Esophagus muscularis mucosa (tissue), 4 donors: ENCODE measurements at places on chromosomes 16 and 17. TPM values are rescaled to one million over a fixed set of nuclear protein-coding genes. Genes with fewer than 3 reads are reported as not detected.

DNA sequence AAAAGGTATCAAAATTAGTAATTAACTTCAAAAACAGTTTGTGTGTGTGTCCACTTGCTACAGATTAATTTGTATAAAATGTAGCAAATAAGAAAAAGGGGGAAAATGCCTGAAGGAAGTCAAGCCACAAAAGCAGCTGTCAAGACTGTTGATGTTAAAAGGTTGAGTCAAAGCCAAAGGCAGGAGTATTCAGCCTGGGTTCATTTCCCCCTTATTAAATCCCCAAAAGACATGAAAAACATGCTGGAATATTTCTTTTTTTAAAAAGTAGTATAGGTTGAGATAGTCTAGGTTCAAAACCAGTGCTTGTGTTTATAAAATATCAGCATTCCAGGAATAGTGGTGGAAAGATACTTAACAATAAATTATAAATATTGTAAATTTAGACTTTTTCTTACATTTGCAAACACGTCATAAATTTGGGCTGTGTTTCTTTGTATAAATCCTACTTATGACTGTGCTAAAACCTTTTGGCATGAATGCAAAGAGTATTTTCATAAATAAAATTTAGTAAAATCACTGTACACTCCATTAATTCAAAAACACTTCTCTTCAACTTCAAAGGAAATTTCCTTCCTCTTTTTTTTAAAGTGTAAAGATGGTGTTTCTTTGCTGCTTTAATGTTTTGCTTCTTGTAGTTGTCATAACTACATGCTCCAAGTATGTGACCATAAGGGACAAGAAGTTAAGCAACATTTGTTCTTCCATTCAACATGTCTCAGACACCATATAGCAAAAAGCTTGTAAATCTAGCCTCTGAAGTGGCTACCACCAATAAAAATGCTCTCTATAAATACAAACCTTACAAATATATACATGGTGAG, 72.0 kb downstream of the SKAP1 start:
- DNase-seq, result no peak

TBC1D3L gene
- total RNA-seq, result 6.5 TPM

DNA sequence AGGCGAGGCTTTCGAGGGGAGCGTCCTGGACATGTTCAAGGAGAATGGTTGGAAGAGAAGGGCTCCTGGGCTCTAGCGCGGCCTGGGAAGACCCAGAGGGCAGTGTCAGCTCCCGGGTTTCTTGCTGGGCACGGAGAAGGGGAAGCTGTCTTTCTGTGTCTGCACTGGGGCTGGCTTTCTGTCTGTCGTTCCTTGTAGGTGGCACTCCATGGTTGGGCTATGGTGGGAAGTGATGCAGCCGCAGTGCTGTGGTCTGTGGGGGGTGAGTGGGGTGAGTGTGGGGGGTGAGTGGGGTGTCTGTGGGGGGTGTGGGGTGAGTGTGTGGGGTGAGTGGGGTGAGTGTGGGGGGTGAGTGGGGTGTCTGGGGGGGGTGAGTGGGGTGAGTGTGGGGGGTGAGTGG, 13.7 kb downstream of the RNF213 start:
- no peak for DNase-seq

SNAI3 gene
- total RNA-seq, result 0.26 TPM

CA7 gene
- total RNA-seq, result 0.33 TPM
